ENCODE measurements at places on chromosomes 3 and 15.

GRCh38 chr3:128936341-128936740 is 56.9 kb downstream of the ACAD9 start:
- no peak overlapping the region for H3K4me3 ChIP-seq

DNA sequence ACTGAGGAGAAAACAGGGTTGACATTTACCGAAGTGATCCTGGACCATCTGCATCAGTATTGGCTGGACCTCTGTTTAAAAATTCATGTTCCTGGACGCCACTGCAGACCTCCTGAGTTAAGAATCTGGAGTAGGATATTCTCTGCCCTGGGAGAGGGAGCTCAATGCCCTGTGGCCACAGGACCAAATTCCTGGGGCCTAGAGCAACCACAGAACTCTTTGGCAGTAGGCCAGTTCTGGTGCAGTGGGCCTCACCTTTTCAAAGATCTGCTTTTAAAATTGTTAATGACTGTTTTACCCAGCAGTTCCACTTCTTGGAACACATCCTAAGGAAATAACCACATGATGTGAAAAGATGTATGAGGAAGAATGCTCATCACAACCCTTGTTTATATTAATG is 133.3 kb upstream of the ADPGK start:
- no peaks in the 10 kb centered on the region for H3K4me1 ChIP-seq
- H3K27me3 ChIP-seq = no peaks in the 10 kb centered on the region
- DNase-seq = peak; percentile 68

DNA sequence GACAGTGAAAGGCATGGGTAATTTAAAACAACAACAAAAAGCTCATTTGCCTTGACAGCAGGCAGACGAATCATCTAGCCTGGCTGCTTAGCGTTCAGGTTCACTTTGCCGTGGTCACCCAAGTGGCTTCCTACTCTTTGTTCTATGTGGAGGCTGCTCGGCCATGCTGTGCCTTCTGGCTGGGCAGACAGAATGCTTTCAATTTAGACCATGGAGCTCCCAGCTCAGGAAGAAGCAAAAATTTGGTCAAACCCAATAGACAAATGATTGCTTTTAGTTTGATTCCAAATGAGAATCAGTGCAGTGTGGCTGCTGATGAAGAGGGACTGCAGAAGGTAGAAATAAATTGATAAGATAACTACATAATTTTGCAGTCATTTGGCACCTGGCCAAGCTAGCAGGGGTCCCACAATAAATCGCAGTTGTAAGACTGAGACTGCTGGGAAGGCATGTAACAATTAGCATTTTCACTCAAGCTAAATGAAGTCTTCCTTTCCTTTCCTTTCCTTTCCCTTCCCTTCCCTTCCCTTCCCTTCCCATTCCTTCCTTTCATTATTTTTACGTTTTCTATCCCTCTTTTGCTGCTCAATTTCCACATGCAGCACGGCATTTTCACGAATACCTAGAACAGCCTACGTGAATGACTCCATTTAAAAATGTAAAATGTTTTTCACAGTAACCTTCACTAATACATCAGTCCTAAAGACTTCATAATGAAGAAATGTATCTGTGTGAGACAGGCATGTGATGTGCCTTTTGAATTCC is 360.4 kb upstream of the TGFBR2 start:
- no peaks in the 10 kb centered on the region for H3K4me1 ChIP-seq
- no peaks in the 10 kb centered on the region for H3K36me3 ChIP-seq
- no peak for DNase-seq
- H3K27ac ChIP-seq = no peak overlapping the region
- H3K4me3 ChIP-seq = no peak overlapping the region
- no peaks in the 10 kb centered on the region for H3K27me3 ChIP-seq

- peaks cover 30% of the 10 kb centered on the region for H3K4me1 ChIP-seq
- H3K27me3 ChIP-seq = peaks cover 6% of the 10 kb centered on the region
- DNase-seq = no peak
- H3K4me3 ChIP-seq = no peak overlapping the region
Measured at GRCh38 chr15:76193934-76194333, 117.3 kb downstream of the ETFA start.

- H3K27me3 ChIP-seq = no peaks in the 10 kb centered on the region
- H3K27ac ChIP-seq = no peak overlapping the region
- no peaks in the 10 kb centered on the region for H3K36me3 ChIP-seq
- H3K4me1 ChIP-seq = peaks cover 11% of the 10 kb centered on the region
- no peak overlapping the region for H3K4me3 ChIP-seq
Measured at GRCh38 chr15:101113114-101114005, 138.5 kb downstream of the CHSY1 start.

DNA sequence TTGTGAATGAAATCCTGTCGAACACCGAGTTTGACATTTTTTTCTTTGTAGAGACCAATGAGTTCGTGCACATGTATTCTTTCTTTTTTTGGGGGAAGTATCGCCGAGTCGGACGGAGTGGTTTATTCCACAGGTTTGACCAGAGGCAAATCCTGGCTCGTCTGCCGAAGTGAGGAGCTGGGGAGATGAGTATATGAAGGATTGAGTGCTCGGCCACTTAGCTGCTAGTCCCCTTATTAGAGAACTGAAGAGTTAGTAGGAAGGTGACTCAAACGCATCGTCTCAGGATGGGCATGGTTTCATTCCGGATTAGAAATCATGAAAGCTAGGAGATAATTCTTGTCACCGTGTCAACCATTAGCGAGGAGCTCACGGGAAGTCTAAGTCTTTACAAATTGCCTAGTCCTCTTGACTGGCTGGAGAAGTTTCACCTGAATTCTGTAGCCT is 154.7 kb upstream of the GOLIM4 start:
- DNase-seq = peak; percentile 3
- no peak overlapping the region for H3K27ac ChIP-seq
- peaks cover 5% of the 10 kb centered on the region for H3K4me1 ChIP-seq

GRCh38 chr3:160210799-160211221 is 14.4 kb upstream of the C3orf80 start:
- H3K27me3 ChIP-seq = peaks cover 2% of the 10 kb centered on the region
- no peaks in the 10 kb centered on the region for H3K36me3 ChIP-seq
- no peak overlapping the region for H3K27ac ChIP-seq
- peak; percentile 34 for DNase-seq
- H3K4me1 ChIP-seq = no peaks in the 10 kb centered on the region
- H3K4me3 ChIP-seq = no peak overlapping the region

DNA sequence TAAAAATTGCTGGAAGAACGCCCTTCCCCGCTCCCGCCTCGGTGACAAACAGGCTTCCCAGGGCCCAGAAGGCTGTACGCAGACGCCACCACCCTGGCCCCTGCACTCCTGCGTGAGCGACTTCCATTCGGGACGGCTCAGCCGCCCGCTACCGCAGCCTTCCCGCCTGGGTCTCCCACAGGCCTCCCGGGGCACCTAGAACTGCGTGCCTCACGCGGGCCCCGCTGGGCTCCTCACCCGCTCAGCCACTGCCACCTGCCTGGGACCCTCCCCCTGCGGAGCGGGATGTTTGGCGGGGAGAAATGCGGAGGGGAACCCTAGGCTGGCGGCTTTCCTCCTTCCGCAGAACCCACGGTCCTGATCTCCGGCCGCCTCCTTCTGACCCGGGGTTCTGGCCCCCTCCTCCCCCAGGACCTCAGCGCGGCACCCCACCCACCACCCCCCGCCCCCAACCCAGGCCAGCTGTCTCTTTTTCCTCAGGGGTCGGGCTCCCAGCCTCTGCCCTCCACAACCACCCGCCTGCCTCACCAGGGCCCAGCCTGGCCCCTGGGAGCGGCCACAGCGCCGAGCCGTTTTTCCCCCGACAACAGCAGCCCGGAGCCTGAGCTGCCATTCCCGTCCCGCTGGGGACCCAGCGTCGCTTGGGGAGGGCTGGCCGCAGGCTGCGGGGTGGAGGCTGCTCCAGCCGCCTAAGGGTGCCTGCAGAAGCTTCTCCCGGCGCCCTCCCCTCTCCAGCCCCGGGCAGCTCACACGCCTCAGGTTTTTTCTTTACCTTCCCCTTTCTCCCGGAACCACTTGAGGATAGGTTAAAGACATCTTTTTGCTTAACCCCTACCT is 27.6 kb upstream of the RAB7A start:
- no peaks in the 10 kb centered on the region for H3K36me3 ChIP-seq
- H3K27me3 ChIP-seq = no peaks in the 10 kb centered on the region
- H3K4me1 ChIP-seq = no peaks in the 10 kb centered on the region
- H3K4me3 ChIP-seq = peak overlapping the region; percentile 52
- DNase-seq = no peak

- H3K27me3 ChIP-seq = peaks cover 94% of the 10 kb centered on the region
- no peak for DNase-seq
- peak overlapping the region; percentile 40 for H3K4me3 ChIP-seq
- no peak overlapping the region for H3K27ac ChIP-seq
Measured at GRCh38 chr3:123025642-123026521, 1.7 kb downstream of the SEMA5B start.

GRCh38 chr15:91182101-91182500 is 82.0 kb downstream of the SV2B start:
- no peaks in the 10 kb centered on the region for H3K4me1 ChIP-seq
- no peak overlapping the region for H3K27ac ChIP-seq
- H3K4me3 ChIP-seq = no peak overlapping the region
- no peak for DNase-seq
- H3K36me3 ChIP-seq = no peaks in the 10 kb centered on the region

GRCh38 chr3:110027446-110028080 is 690.2 kb upstream of the DPPA4 start:
- no peaks in the 10 kb centered on the region for H3K36me3 ChIP-seq
- no peak overlapping the region for H3K27ac ChIP-seq
- DNase-seq = peak; percentile 75
- H3K4me1 ChIP-seq = peaks cover 5% of the 10 kb centered on the region

GRCh38 chr3:102169915-102170479 is 264.8 kb upstream of the ZPLD1 start:
- H3K4me3 ChIP-seq = no peak overlapping the region
- DNase-seq = peak; percentile 29
- no peaks in the 10 kb centered on the region for H3K36me3 ChIP-seq
- H3K27ac ChIP-seq = no peak overlapping the region
- no peaks in the 10 kb centered on the region for H3K27me3 ChIP-seq

- no peak overlapping the region for H3K4me3 ChIP-seq
- no peak overlapping the region for H3K27ac ChIP-seq
- no peak for DNase-seq
- H3K4me1 ChIP-seq = no peaks in the 10 kb centered on the region
- no peaks in the 10 kb centered on the region for H3K27me3 ChIP-seq
Measured at GRCh38 chr3:191296041-191296541, 33.1 kb upstream of the CCDC50 start.

DNA sequence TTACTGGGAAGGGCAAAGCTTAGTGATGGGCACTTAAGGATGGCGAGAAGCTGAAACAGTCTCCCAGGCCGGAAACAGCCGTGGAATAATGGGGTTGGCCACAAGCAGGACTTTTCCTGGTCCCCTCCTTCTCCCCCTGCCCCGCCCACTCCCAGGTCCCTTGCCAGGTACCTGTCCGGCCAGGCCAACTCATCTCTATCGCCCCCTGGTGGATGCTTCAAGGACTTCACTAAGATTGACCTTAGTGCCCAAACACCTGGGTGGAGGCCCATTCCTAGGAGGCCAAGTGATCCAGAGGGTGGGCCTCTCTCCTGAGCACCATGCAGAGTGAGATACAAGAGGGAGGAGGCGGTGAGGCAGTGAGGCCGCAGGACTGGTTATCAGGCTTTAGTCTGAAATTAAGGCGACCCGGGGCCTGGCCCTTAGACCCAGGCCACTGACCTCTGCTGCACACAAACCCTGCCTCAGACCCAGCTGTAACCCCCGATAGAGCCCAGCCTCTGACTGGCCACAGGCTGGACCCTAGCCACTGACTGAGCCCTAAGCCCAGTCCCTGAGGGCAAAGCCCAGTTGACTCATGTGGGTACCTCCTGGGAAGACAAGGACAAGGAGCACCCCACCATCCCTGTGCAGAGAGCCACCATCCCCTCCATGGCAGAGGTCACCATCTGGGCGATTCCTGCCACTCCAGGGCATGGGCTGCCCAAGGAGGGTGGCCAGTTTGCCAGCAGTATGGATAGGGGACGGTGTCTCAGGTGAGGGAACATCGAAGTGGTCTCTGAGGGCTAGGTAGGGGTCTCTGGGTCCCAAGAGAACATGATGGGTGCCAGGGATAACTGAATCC is 37.6 kb downstream of the VIPR1 start:
- H3K36me3 ChIP-seq = no peaks in the 10 kb centered on the region
- H3K27me3 ChIP-seq = no peaks in the 10 kb centered on the region
- no peak overlapping the region for H3K27ac ChIP-seq

GRCh38 chr3:129536804-129537203 is 6.2 kb upstream of the H1-8 start:
- H3K27me3 ChIP-seq = no peaks in the 10 kb centered on the region
- no peaks in the 10 kb centered on the region for H3K4me1 ChIP-seq
- no peak overlapping the region for H3K27ac ChIP-seq

DNA sequence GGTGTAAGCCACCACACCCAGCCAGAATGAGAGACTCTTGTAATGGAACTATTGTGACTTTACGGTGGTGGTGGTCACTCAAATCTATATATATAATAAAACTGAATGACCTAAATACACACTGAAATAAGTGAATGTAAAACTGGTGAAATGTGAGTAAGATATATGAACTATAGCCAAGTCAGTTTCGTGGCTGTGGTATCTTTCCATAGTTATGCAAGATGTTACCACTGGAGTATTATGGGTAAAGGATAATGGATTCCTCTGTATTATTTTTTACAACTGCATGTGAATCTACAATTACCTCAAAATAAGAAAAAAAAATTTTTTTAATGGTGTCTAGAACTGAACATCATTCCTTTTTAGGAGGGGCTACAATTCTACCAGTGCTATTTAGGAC is 21.9 kb downstream of the PIK3CB start:
- DNase-seq = no peak
- H3K4me1 ChIP-seq = no peaks in the 10 kb centered on the region

- no peaks in the 10 kb centered on the region for H3K36me3 ChIP-seq
- H3K4me3 ChIP-seq = no peak overlapping the region
- peaks cover 36% of the 10 kb centered on the region for H3K4me1 ChIP-seq
- peak; percentile 100 for DNase-seq
Measured at GRCh38 chr3:171876680-171877147, 33.6 kb downstream of the TMEM212 start.

- no peaks in the 10 kb centered on the region for H3K36me3 ChIP-seq
- DNase-seq = no peak
- no peak overlapping the region for H3K27ac ChIP-seq
- H3K27me3 ChIP-seq = no peaks in the 10 kb centered on the region
Measured at GRCh38 chr3:14377838-14378169, 24.6 kb upstream of the SLC6A6 start.

DNA sequence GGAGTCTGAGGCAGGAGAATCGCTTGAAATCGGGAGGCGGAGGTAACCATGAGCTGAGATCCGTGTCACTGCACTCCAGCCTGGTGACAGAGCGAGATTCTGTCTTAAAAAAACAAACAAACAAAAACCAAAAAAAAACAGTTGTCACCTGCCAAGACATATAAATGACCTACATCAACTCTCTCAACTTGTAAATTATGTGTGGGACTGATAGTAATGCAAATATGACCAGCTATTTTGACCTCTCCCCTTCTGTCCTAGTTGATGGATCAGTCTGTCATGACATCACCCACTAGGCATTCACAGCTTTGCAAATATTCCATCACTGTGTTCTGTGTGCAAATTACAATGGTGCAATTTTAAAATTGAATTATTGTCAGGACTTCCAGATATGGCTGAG is 175.4 kb downstream of the EBLN2 start:
- no peaks in the 10 kb centered on the region for H3K36me3 ChIP-seq
- H3K27ac ChIP-seq = no peak overlapping the region
- DNase-seq = peak; percentile 19
- no peaks in the 10 kb centered on the region for H3K27me3 ChIP-seq
- H3K4me3 ChIP-seq = no peak overlapping the region

- DNase-seq = no peak
- no peak overlapping the region for H3K4me3 ChIP-seq
- no peak overlapping the region for H3K27ac ChIP-seq
- H3K36me3 ChIP-seq = no peaks in the 10 kb centered on the region
- H3K27me3 ChIP-seq = no peaks in the 10 kb centered on the region
- H3K4me1 ChIP-seq = peaks cover 7% of the 10 kb centered on the region
Measured at GRCh38 chr3:5811016-5811415, 623.5 kb downstream of the EDEM1 start.

GRCh38 chr15:62853114-62853840 is 189.3 kb upstream of the TPM1 start:
- no peaks in the 10 kb centered on the region for H3K27me3 ChIP-seq
- no peak overlapping the region for H3K27ac ChIP-seq

Data from astrocyte (in vitro differentiated cells and primary cell).